Right lung (tissue), 10 donors: ENCODE measurements at places on chromosomes 16 and 17.

DNA sequence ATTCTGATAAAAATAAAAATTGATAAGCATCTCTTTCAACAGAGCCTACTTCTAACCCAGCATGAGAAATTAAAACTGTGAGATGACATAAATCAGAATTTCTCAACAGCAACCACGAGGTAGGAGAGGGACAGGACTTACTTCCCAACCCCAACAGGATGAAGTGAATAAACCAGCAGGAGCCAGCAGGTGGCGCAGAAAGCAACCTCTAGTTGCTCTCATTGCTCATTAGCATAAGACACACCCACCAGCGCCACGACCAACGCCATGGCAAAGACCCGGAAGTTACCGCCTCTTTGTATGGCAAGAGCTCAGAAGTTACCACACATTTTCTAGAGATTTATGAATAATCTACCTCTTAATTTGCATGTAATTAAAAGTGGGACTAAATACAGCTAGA, 189.4 kb upstream of the CDH8 start:
- DNase-seq, result peak; percentile 5

DNA sequence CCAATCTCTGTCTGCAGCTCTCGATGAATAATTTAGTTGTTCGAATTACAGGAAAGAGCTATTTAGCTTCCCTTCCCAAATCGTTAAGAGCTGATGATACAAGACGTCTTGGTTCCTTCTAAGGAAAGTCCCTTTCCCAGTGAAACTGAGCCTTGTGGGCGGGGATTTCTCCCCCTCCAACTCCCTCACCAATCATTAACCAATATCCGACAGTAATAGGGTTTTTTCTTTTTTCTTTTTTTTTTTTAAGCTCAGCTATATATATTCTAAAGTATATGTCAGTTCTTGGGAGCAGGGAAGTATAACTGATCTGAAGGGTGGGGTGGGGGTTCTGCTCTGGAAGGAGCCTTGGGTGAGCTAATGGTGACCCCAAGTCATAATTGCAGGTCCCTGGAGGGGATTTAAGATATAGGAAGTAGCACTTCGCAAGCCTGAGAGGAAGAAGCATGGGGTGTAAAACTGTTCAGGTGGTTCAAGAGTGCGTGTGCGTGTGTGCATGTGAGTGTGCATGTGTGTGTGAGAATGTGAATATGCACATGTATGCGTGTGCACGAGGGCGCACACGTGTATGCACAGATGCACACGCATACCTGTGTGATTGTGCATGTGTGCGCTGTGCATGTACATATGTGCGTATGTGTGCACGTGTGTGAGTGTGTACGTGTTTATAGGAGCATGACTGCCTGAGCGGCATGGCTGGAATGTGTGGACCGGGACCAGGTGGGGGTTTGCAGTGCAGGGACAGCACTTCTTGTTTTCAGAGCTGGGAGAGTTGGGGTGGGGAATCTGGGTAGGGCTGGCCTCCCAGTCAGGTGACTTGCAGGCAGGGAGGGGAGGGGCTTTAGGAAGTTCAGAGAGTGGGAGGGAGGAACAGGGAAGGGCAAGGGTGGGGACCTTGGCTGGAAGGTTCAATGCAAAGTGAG, 42.7 kb downstream of the SOCS3 start:
- no peak for DNase-seq

GRCh38 chr17:48711128-48711527, 11.2 kb downstream of the PRAC1 start:
- no peak for DNase-seq

- no peak for DNase-seq
Observed at GRCh38 chr16:19135201-19135842, 21.6 kb downstream of the ITPRIPL2 start.

DNA sequence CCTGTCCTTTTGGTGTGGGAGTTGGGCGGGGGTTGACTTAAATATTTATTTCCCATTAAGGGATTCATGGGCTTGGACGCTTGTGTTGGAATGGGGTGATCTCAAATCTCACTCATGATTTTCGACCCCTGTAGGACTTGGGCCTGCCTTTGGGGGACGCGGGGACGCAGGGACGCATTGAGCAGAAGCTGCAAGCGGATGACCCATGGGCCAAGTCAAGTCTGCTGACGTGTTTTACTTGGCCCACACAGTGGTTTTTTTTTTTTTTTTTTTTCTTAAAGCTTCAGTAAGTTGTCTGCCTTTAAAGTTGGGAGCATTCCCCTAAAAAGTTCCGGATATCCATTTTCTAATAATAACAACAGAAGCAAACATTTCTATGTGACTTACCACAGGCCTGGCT, 28.9 kb downstream of the CMIP start:
- DNase-seq, result peak; percentile 51

- no peak for DNase-seq
Observed at GRCh38 chr17:78108726-78109488, 19.6 kb downstream of the TMC6 start.

DNA sequence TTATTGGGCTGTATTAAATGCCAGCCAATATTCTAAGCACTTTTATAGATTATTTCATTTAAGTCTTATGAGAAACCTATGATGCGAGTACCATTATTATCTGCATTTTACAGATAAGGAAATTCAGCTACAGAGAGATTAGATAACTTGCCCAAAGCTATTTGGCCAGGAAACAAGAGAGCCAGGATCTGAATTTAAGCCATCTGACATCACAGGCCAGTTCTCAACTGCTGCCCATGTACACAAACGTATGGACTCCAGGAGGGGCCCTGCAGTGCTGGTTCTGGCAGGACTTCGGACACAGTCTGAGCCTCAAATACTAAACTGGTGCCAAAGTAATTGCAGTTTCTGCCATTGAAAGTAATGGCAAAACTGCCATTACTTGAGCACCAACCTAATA, 40.2 kb downstream of the CPPED1 start:
- no peak for DNase-seq

- DNase-seq, result no peak
Observed at GRCh38 chr17:74206332-74206818, 2.9 kb downstream of the RPL38 start.

DNA sequence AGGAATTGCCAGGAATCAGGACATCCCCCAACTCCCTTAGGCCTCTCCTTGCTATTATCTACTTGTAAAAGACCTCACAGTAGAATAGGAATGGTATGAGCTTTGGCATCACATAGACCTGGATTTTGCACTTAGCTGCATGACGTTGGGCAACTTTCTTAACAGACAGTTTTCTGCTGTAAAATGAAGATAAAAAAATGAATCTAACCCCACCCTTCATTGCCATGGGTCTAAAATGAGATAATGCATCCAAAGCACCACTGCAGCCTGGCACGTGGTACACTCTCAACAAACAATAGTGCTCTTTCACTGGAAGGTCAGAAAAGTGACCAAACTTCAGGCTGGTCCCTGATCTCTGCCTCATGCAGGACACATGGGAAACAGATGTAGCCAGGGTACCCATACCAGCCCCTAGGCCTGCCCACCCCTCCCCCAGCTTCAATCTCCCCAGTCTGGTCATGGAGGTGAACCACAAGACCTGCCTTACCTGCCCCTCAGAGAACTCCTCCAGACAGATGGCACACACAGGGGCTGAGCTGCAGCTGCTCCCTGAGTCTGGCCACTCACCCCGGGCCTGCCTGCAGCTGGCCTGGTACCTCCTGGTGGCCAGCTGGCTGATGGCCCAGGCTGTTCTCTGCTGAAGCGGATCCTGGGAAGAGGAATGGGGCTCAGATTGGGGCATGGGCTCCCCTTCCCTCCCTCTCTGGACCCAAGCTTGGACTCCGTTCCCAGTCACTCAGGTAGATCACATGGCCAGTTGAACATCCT, 8.5 kb upstream of the SUPT4H1 start:
- DNase-seq, result no peak

DNA sequence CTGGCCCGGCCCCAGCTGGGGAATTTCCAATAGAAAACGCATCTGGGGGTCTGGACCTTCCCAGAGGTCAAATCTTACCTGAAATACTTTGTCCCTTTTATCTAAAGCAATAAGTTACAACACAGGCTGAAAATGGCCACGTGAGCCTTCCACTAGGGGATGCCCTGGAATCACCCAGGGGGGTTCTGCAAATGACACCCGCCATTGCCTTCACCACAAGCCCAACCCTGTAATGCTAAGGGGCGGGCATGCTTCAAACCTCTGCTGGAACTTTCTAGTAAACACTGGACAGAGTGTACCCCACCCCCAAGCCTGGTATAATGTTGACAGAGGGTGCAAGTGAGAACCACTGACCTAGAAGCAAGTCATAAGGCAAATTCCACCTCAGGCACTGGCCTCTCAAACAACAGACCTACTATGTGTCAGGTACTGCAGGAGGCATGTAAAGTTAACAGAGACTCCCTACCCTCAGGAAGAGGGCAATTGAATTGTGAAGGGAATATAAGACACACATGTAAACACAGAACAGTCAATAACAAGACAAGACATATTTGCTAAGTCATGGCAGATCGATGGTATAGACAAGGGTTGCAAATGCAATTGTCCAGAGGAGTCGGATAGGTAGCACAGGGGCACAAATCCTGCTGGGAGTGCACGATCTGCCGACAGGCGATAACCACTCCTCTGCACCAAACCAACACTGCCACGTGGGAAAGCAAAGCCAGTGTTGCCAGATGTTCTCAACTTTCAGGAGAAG, 59.0 kb downstream of the ARHGAP17 start:
- no peak for DNase-seq

DNA sequence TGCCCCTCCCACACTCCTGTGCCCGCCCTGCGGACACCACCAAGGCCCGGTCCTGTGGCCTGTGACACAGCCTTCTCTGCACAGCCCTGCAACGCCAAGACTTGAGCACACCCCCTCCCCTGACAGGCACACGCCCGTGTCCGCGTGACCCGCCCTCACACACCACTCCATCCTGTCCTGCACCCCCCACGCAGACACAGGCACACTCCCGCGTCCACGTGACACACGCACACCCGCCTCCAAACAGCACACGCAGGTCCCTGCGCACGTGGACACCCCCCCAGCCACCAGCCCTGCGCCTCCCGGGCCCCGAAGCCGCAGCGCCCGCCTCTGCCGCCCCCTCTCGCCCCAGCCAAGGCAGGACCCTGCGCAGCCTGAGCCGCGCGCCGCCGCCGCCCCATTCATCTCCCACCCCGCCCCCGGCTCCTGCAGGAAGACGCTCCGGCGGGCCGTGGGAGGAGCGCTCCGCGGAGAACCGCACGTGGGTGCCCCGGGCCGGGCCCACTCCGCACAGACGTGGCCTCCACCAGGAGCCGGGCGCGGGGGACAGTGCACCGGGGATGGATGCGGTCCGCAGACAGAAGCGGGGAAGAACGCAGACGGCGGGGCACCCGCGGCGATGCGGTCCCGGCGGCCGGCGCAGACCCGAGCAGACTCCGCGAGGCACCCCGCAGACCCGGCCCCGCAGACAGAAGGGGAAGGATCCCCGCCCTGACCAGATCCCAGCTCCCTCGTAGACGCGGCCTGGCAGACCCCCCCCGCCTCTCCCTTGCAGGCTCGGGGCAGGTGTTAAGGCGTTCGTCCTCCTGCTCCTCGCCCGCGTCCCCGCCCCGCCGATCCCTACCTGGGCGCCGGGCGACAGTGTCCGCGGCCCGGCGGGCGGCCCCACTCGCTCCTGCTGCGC, 506 bp downstream of the CAMKK1 start:
- DNase-seq, result no peak

- DNase-seq, result no peak
Observed at GRCh38 chr17:72173499-72174116, 52.8 kb downstream of the SOX9 start.
